Ammon's horn (tissue), 1 donor: ENCODE measurements at places on chromosomes 4 and X.

- peak; percentile 17 for DNase-seq
Observed at GRCh38 chrX:48960291-48960690, 2.9 kb upstream of the OTUD5 start.

DNA sequence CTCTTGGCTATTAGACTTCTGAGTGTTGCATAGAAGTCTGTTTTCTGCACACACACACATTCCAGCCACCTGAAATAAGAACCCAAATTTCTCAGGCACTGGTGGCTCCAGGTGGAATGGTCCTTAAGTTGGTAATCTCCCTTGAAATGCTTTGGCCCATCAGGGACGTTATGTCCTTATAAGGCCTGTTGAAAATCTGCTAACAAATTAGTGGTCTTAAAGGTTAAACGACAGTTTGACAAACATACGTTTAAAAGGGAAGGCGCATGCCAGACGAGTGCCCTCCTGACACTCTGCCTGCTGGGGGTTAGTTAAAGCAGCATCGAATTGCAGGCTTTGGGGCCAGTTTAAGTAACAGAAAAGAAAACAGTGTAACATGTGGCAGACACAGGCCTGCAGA lies 125.0 kb downstream of the TBX22 start:
- DNase-seq, result no peak

DNA sequence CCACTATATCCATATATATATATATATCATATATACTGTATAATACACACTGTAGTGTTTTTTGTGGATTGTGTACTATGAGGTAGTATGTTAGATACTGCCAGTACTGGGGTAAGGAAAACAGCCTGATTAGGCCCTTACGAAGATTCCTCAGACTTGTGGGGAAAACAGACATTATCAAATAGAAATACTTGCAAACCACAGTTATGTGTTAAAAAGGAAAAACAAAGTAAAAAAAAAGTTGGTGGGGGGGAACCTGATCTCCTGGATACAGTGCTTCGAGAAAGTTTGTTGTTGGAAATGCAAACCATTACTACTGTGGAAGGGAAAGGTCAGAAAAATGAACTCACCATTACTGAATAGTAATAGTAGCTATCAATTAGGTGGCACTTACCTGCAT lies 53.0 kb downstream of the PKD2 start:
- no peak for DNase-seq

DNA sequence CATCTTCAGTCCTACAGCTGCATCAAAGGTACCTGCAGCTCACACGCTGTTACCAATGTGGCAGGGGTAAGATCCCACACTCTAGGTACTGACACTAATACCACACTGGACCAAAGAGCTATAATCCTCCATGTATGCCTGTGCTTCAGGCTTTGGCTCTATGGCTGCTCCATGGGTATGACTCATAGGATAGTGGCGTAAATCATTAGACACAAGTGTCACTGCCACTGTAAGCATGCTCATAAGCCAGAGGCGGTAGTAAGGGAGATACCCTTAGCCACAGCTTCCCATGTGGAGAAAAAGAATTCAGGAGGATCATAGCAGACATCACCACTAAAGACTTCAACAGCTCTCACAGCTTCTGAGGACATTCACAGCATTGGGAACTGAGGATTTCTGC lies 287.5 kb downstream of the ACTRT1 start:
- DNase-seq, result no peak

- peak; percentile 20 for DNase-seq
Observed at GRCh38 chr4:87974856-87975462, 555 bp upstream of the SPP1 start.

DNA sequence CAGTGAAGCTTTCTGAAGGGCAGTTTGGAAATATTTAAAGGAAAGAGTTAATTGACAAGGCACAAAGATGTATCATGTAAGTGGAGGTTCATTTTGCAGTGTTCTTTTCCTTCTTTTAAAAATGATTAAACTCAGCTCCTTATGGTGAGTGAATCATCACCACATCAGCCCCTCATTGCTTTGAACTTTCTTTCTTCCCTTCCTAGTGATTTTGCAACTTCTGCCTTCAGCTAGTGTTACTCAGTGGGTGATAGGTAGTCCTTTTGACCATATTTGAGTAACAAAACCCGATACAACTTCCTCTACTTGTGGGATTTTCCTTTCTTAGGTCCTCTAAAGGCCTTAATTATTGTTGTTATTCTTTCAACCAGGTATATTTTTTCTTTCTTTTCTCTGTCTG lies 8.2 kb downstream of the ZCCHC4 start:
- DNase-seq, result no peak

DNA sequence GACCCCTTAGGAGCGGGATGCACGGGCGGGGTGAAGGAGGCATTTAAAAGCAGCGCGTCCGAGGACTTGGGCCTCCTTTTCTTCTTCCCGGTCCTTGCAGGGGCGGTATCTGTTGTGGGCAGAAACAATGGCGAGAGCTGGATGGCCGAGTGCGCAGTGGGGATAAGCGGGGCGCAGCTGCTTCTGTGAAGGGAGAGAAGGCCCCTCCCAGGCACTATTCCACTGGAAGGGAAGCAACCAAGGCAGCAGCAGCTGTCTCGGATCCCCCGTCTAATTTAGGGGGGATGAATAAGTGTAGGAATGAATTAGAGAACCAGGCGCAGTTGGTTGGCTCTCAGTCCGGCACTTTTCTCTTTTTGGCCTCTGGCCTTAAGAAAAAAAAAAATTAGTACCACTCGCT lies 995 bp downstream of the SMARCA5 start:
- peak; percentile 69 for DNase-seq

DNA sequence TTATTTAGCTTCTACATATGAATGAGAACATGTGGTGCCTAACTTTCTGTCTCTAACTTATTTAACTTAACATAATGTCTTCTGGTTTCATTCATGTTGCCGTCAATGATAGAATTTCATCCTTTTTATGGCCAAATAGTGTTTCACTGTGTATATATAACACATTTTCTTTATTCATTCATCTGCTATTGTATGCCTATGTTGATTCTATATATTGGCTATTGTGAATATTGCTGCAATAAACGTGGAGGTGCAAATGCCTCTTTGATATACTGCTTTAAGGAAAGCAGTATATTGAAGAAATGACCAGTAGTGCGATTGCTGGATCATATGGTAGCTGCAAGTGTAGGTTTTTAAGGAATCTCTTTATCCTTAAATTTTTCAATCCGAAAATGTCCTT lies 10.0 kb upstream of the CSN1S1 start:
- no peak for DNase-seq

GRCh38 chr4:143381189-143382118 lies 44.8 kb downstream of the GAB1 start:
- peak; percentile 85 for DNase-seq

DNA sequence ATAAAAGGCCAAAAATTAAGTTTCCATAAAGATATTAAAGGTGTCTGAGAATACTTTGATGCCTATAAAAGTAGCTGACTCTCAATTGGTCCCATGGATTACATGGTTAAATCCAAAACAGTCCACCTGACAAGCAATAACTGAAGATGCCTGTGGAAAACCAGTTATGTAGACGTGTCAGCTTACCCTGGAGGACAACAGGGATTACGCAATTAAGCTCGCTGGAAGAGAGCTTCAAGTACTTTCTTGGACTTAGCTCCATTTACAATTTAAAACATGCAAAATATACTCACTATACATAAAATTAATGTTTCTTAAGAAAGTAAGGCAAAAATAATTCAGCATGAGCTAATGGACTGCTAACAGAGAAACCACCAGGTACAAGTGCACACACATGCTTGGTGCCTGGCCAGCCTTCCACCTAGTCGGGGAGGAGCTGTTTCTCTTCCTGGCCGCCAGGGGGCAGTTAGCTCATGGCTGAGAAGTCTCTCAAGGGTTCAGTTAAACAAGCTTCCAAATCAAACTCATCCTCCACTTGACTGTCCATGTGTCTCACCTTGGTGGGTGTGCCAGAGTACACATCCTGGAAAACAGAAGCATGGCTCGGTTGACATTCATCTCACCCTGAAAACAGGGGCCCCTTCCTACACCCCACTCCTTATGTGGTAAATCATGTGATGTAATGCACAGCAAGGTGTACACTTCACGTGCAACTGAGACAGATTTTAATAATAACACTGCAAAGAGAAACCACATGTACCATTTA lies 9.2 kb upstream of the FAM53A start:
- DNase-seq, result peak; percentile 84

DNA sequence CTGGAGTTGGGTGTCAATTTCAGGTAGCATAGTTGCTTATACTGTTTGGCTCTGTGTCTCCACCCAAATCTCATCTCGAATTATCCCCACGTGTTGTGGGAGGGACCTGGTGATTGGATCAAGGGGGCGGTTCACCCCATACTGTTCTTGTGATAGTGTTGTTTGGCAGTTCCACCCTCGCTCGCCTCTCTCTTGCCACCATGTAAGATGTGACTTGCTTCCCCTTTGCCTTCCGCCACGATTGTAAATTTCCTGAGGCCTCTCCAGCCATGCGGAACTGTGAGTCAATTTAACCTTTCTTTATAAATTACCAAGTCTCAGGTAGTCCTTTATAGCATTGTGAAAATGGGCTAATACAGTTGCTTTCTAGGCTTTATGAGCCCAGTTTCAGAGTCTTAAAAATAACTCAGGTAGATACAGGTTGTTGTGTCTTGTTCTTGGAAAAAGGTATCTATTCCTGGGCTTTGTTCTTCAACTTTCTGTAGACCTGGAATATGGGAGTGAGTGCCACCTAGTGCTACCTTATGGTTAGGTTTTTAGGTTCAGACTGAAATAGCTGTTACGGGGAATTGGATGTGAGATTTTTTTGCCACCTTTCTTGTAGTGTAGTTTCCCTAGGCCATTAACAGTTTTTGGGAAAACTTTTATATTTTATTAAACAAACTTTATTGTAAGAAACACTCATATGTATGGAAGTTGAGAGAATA lies 15.6 kb downstream of the PGK1 start:
- DNase-seq, result no peak

- peak; percentile 16 for DNase-seq
Observed at GRCh38 chr4:94559351-94559806, 107.6 kb downstream of the PDLIM5 start.

- DNase-seq, result no peak
Observed at GRCh38 chr4:91116861-91117260, 989.7 kb downstream of the CCSER1 start.

GRCh38 chrX:21959362-21960051 lies 19.0 kb downstream of the SMS start:
- no peak for DNase-seq

- no peak for DNase-seq
Observed at GRCh38 chr4:127352220-127353113, 280.3 kb upstream of the INTU start.

- no peak for DNase-seq
Observed at GRCh38 chr4:171924746-171925376, 111.7 kb downstream of the GALNTL6 start.

DNA sequence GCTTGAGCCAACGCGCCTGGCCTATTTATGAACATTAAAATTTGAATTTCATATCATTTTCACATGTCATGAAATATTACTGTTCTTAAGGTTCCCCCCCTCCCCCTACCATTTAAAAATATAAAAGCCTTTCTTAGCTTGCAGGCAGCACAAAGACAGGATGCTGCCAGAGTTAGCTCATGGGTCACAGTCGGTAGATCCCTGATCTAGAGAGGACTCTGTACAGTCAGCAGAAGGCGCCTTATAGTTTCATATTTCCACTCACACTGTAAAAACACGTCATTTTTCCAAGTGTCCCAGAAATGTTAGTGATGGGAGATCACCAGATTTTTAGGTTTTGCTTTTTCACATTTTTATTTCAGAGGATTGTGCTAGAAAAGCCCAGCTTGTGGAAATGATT lies 12.2 kb downstream of the NOCT start:
- DNase-seq, result no peak

DNA sequence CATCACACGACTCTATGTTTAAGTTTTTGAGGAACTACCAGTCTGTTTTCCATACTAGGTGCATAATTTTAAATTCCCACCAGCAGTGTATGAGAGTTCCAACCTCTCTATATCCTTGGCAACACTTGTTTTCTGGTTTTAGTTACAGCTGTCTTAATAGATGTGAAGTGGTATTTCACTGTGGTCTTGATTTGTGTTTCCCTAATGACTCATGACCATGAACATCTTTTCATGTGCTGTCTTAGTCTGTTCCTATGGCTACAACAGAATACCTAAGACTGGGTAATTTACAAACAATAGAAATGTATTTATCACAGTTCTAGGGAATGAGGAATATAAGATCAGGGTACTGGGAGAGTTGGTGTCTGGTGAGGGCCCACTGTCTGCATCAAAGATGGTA lies 51.5 kb upstream of the GPR78 start:
- DNase-seq, result no peak

- no peak for DNase-seq
Observed at GRCh38 chrX:45669715-45670340, 469.2 kb upstream of the DIPK2B start.

- no peak for DNase-seq
Observed at GRCh38 chr4:93827272-93827947, 1.1 kb upstream of the ATOH1 start.

- no peak for DNase-seq
Observed at GRCh38 chrX:120290107-120290506, 21.2 kb downstream of the TMEM255A start.

GRCh38 chrX:128365492-128365891 lies 313.3 kb upstream of the ACTRT1 start:
- no peak for DNase-seq

DNA sequence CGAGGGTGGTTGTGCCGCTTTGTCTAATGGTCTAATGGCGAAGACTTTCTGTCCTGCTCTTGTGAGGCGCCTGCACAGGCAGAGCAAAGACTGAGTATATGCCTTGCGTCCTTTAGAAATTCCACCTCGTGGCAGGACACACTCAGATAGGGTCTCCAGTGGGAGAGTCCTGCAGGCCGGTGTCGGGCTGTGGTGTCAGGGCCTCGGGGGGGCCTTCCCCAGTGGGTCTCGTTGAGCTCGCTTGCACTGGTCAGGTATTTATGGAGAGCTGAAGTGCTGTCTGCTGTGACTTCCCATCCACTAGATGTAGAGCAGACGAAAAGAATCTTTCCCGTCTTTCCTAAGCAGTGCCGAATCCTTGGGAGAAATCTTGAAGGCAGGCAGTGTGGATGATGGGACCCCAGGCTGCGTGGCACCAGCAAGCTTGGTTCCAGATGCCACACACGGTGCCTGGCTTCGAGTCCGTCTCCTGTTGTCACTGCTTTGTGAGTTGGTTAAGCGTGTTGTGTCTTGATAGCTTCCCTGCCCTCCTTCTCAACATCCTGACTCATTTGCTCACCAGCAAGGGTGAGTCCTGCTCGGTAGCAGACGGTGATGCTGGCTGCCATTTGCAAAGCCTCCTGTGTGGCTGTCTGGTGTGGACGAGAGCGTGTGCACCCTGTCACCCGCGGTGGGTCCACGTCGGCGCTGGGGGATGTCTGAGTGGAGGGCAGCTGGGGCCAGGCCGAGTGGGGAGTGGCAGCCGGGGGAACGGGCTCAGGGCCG lies 20.5 kb downstream of the MAEA start:
- DNase-seq, result no peak
